ENCODE measurements at places on chromosomes 3 and 15. TPM values are rescaled to one million over a fixed set of nuclear protein-coding genes. Genes with fewer than 3 reads are reported as not detected.
A peak's percentile ranks its signal among the peaks of the same experiment; 100 is the strongest.

TNFAIP8L3 gene
- total RNA-seq, result 13.6 TPM

SLC2A2 gene
- not detected for total RNA-seq

SPESP1 gene
- total RNA-seq, result 15.5 TPM

TMC3 gene
- total RNA-seq, result 0.10 TPM

ADAMTS17 gene
- total RNA-seq, result 3.5 TPM

TMIE gene
- 0.88 TPM for total RNA-seq

PP2D1 gene
- total RNA-seq, result not detected

TRPC1 gene
- total RNA-seq, result 5.0 TPM

WDR49 gene
- 0.52 TPM for total RNA-seq

GRCh38 chr3:188554404-188554803 lies 400.4 kb downstream of the LPP start:
- DNase-seq, result no peak

- DNase-seq, result no peak
Measured at GRCh38 chr3:5510300-5510699, 322.8 kb downstream of the EDEM1 start.

GRCh38 chr3:140505213-140505612 lies 172.7 kb upstream of the TRIM42 start:
- no peak for DNase-seq

DNA sequence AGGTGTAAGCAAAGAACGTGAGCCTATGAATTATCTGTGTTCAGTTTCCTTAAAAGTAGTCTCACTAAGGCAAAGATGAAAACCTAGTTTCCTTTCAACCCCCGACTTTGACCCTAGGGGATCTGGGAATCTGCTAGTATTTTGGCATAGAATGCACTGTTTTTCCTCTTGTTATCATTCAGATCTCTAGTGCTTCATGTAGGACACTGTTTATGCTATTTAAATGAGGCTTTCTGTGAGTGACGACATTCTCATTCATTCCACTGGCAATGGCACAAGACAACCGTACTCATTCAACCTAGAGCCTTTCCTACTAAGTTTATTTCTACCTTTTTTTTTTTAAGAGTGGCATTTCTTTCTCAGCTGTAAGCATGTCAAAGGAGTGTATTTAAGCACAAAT lies 67.0 kb downstream of the CHAC1 start:
- no peak for DNase-seq

DNA sequence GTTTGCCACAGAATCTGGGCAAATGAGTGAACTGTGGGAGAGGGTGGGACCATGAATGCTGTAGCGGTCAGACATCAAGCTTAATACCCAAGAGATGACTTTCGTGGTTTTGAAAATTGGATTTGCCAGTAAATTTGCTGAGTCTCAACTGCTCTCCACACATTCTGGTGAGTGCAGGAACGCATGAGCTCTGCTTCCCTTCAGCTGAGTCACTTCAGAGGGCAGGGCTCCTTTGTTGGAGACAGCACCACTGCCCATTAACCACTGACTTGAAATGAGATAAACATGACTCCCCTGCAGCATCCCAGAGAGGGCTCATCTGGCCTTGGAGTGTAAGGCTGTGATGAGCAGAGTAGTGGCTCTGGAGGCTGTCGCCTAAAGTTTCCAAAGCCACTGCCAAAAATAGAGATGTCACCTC lies 22.6 kb downstream of the RARRES1 start:
- no peak for DNase-seq

GRCh38 chr15:89776274-89777072 lies at the start of gene MESP2:
TSS of gene MESP2 (plus strand) at chr15:89776332. CDS start at chr15:89776358, 26 bp downstream.
- DNase-seq, result peak; percentile 96

- DNase-seq, result no peak
Measured at GRCh38 chr3:32844914-32845313, 27.1 kb downstream of the TRIM71 start.

DNA sequence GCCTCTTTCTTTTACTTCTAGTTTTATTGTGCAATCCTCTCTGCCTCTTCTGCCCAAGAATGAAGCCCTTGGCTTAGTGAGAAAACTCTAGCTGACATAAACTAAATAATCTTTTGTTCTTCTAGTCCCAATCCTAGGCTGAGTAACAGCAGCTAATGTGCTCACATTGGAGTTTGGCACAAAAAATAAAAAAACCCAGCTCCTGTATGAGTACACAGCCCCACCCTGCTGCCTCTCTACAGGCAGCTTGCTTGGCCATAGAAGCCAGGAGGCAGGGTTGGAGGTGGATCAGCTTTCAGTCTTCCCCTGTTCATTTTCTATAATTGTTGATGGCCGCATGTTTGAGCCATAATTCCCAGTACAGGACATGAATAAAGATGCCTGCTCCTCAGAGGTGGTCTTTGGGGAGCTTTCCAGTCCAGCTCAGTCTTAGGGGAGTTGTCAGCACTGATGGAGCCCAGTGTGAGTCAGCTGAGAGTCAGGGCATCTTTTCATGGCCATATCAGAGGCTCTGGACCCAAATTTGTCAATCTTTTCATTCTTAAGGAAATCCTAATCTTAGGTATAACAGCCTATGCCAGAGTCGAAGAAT lies 46.7 kb downstream of the RTP1 start:
- no peak for DNase-seq

DNA sequence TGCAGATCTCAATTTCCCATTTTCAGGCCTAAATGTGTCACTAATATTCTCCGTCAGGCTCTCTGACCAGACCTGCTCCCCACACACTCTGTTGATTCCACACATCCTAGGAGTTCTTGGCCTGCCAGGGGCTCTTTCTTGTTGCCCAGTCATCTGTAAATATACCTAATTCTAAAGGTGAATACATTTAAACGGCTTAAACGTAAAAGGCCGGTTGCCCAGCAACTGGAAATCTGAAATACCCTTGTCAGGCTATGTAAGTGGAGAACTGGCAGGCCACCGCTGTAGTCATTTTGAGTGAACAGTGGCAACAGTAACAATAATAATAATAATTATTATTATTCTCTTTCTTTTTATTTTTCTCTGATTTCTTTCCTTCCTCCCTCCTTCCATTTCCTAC lies 302.7 kb downstream of the AGBL1 start:
- DNase-seq, result no peak

DNA sequence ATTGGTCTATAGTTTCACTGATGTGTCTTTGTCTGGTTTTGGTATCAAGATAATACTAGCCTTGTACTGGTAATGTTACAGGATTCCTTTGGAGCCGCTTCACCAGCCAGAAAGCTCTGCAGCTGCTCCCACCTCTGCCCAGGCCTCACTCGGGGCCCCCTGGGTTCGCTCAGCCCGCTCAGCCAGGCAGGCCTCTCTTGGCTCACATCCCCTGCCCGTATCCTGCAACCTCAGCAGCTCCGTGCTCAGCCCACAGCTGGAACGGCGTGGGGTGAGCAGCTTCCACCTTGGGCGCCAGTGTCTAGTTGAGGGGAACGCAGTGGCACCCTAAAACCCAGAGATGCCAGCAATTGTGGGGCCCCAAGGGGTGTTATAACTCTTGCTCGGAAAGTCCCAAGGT lies 429.7 kb upstream of the ROBO2 start:
- no peak for DNase-seq

DNA sequence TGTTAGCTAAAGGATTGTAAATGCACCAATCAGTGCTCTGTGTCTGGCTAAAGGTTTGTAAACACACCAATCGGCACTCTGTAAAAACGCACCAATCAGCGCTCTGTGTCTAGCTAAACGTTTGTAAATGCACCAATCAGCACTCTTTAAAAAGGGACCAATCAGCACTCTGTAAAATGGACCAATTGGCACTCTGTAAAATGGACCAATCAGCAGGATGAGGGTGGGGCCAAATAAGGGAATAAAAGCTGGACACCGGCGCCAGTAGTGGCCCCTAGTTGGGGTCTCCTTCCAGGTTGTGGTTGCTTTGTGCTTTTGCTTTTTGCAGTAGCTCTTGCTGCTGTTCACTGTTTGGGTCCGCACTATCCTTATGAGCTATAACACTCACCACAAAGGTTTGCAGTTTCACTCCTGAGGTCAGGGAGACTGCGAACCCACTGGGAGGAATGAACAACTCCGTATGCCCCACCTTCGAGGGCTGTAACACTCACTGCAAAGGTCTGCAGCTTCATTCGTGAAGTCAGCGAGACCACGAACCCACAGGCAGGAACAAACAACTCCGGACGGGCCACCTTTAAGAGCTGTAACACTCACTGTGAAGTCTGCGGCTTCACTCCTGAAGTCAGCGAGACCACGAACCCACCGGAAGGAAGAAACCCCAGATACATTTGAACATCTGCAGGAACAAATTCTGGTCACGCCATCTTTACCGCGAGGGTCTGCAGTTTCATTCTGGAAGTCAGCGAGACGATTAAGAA lies 1.1 kb upstream of the SUCLG2 start:
- DNase-seq, result peak; percentile 16

GRCh38 chr15:87940768-87941167 lies 315.8 kb downstream of the NTRK3 start:
- DNase-seq, result no peak

DNA sequence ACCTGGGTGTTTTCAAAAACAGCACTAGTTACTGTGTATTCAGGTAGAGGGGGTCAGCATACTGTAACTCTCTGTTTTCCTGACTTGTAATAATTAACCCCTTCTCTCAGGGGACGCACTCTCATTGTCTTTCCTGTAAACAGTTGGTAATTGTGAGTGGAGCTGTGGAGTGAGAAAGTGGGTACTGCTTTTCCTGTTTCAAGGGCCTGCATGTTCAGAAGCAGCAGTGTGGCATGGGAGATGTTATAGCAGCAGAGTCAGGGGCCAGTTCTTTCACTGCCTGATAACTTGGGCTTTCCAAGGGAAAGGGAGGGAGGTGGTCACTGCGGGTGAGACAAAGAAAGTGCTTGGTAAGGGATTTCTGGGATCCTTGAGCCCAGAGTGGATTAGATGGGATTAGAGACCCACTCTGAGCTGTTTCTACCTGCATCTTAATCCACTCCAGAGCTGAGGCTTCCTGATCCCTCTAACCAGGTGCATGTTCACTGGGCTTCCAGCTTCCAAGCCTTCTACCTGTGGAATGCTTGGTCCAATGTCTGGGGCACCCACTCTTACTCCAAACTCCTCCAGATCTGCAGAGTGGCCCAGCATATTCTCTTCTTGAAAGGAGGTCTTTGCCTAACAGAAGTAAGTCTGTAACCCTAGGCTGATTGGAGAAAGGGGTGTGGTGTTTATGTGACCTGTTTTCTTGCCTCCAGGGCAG lies 105.2 kb downstream of the RPLP1 start:
- DNase-seq, result no peak

- no peak for DNase-seq
Measured at GRCh38 chr3:79183496-79183895, 584.3 kb downstream of the ROBO1 start.

DNA sequence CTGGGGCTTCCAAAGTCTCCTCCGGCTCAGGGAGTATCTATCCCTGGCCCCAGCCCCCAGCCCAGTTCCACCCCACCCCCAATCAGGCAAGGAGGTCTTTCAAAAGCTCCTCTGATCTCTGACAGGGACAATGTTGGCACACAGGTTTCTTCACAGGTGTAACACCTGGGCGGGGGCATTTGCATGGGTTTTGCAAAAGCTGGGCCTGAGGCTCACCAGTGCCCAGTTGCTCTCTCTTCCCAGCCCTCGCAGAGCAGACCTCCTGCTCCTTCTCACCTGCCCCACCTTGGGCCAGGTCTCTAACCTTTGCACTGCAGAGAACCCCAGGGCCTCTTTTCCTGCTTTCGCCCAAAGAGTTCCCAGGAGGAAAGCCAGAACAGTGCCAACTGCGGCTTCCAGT lies 8.6 kb upstream of the CSK start:
- DNase-seq, result no peak

DNA sequence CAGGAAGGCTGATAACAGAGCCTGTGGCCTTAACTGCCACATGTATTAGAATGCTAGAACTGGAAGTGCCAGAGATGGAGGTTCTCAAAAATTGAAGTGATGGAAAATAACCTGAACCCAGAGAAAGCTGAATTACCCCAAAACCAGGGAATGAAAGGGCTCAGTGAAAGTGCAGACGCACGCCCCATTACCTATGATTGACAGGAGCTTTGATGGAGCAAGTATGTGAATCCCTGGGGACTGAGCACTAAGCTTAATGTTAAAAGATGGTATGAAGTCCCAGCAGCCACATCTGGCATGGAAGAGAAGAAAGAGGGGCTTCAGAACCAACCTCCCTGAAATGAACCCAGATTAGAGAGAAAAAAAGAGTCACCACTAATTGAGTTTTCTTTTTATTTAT lies 118.4 kb upstream of the FHIT start:
- DNase-seq, result no peak

GRCh38 chr15:57183614-57184344 lies 192.5 kb upstream of the CGNL1 start:
- DNase-seq, result no peak

DNA sequence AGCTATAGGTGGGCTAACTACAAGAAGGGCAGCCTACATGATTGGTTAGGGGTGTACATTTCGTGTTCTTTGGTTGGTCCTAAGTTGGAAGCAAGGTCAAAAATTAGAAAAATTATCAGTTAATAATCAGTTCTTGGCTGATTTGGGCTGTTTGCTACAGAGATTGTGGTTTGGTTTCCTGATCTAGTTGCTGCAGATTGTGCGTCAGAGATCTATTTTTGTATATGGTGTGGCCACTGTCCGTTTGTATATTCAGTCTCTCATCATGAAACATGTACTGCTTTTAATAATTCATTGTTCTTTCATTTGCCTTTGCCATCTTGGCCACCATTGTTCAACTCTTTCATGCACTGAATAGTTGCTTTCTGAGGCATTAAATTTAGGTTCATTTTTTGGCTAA lies 80.9 kb downstream of the LRRC3B start:
- DNase-seq, result no peak

DNA sequence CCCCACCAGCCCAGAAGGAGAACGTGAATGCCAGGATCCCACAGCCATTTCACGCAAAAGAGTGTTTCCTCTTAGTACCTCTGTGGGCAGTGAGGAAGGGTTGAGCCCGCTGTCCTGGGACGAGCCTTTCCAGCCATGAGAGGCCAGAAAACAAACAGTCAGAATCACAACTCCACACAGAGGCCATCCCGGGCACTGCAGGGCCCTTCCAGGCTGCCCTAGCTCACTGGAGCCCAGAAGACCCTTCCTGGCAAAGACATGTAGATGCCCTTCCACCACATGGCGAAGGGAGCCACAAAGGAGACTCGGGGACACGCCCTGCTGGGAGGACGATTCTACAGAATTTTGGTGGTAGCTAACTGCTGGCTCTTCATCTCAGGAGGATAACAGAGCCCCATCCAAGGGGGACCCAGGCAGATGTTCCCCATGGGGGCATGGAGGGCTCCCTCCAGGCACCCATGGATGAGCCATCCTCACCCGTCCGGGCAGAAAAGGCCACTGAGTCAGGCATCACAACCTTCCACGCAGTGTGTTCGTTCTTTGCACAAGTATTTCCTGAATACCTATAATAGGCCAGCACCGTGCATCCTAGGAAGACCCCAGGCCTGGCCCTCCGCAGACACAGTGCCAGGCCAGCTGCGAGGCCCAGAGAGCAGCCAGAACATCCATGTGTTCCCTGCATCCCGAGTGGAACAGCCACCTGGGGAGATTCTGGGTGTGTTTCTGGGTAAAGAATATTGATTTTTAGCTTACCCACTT lies 47.2 kb downstream of the SLC12A8 start:
- DNase-seq, result peak; percentile 83

DNA sequence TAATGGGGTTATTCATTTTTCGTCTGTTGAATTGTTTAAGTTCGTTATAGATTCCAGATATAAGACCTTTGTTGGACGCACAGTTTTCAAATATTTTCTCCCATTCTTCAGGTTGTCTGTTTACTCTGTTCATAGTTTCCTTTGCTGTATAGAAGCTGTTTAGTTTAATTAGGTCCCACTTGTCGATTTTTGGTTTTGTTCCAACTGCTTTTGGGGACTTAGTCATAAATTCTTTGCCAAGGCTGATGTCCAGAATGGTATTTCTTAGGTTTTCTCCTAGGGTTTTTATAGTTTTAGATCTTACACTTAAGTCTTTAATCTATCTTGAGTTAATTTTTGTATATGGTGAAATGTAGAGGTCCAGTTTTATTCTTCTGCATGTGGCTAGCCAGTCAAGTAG lies 58.9 kb upstream of the ZNF280D start:
- DNase-seq, result no peak
